ENCODE measurements at places on chromosomes 7 and 10.

DNA sequence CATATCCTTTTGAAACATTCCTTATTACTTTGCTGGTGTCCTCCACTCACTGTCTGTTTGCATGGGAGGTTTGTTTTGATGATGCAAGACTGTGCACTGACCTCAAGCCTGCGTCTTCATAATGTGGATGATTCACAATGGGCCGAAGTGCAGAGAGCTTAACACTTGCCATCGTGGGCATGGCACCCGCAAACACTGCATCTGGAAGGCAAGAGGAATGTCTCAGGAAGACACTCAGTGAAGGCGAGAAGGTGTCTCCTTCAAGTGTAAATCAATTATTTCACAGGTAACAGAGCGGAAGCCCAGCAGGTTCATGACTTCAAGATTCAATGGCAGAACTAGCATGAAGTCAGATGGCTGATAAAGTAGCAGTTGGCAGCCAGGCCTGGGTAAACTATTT lies 98.1 kb downstream of the DPY19L1 start:
- DNase-seq = no peak

GRCh38 chr7:106070201-106070551 lies 41.9 kb downstream of the SYPL1 start:
- DNase-seq = no peak

- no peak for DNase-seq
Observed at GRCh38 chr10:24259365-24260130, 50.6 kb downstream of the KIAA1217 start.

- no peak for DNase-seq
Observed at GRCh38 chr10:117222976-117223692, 17.8 kb upstream of the SLC18A2 start.

GRCh38 chr7:137443616-137444015 lies 100.1 kb upstream of the PTN start:
- no peak for DNase-seq

GRCh38 chr10:71260622-71261325 lies 48.4 kb downstream of the UNC5B start:
- no peak for DNase-seq

GRCh38 chr7:87933953-87934698 lies at the start of gene ADAM22:
TSS of gene ADAM22 (plus strand) at chr7:87934251. CDS start at chr7:87934466, 215 bp downstream.
- peak; percentile 90 for DNase-seq

DNA sequence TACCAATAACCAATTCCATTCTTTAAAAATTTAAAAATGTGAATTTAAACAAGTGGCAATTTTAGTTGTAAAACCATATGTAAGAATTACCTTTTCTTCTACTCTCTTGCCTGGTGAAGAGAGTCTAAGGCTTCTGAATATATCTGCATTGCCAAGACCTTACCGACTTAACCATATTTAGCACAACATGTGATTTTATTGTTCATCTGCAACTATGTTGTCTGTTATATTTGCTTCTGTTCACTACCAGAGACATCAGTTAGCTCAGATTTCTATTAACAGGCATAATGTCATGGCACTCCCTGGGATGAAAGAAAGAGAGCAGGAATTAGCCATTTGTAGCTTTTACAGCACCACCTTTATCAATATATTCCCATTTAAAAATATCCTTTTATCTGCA lies 55.3 kb downstream of the CHN2 start:
- DNase-seq = no peak

DNA sequence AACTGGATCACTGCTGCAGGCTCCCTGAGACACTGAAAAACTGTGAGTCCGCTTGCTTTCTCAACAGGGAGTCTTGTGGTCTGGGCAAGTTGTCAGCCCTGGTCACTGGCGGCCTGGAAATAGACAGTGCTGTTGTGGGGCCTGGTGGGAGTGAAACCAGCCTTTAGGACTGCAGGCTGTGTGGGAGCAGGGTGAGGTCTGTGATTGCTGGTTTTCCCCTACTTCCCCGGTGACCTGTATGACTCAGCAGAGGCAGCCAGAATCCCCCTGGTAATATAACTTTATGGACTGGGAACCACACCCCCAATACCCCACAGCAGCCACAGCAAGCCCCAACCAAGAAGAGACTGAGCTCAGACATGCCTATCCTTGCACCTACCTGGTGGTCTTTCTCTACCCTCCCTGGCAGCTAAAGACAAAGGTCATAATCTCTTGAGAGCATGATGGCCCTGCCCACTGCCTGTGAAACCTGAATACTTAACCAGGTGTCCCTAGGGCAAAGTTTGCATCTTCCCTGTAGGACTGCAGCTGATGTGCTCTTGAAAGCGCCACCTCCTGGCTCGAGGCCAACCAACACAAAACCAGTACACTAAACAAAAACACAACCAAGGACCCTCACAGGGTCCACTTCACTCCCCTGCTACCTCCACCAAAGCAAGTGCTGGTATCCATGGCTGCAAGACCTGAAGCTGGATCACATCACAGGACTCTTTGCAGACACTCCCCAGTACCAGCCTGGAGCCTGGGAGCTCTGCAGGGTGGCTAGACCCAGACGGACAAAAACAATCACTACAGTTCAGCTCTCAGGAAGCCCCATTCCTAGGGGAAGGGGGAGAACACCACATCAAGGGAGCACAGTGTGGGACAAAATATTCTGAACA lies 7.2 kb upstream of the ADAM22 start:
- DNase-seq = no peak

- DNase-seq = no peak
Observed at GRCh38 chr7:55644567-55644966, 72.3 kb upstream of the VOPP1 start.

DNA sequence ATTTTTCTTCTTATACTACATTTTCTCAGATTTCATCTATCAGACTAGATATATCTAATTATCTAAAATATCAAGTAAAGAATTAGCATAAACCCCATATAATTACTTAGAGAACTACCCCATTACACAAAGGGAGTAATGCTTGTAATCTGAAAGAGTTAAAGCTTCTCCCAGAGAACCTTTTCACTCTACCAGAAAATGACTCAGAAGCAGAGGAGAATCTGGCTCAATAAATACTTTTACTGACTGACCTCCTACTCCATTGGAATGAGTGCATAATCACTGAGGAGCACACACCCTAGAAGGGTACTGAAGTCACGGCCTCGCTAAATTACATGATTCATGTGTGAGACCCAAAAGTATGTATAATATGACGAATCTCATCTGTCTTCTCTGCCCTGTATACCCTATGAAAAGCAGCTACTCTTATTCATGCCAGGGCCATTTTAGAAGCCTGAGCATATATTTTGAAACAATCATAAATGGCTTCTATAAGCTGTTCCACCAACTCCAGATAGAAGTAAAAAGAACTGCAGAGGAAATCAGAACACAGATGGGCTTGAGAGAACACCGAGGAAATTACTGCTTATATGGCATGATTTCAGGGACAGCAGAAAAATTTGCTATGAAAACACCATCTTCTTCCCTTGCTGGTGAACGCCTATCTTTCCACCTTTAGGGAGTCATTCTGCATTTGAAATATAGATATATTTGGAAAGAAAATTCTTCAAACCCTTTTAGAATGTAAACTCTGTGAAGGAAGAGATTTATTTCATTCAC lies 32.7 kb downstream of the DNMBP start:
- no peak for DNase-seq

GRCh38 chr10:35194906-35195305 lies 68.3 kb downstream of the CREM start:
- DNase-seq = no peak

- DNase-seq = no peak
Observed at GRCh38 chr7:63073286-63073685, 925.4 kb upstream of the ZNF722 start.

DNA sequence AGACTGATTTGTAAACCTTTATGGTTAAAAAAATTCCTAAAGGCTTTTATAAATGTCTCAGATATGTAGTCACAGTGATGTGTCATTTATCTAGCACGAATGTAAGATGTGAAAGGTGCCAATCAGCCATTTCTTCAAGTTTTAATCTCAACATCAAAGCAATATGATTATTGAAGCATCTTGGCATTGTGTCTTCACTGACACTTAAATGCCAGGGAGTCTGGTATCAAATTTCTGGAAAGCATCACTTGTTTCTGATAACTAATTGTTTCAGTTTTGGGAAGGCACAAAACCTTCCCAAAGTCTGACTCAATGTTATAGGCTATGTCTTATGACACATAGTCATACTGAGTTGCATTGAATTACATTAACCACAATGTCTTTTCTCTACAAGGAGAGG lies 492.0 kb upstream of the CNTNAP2 start:
- DNase-seq = no peak

DNA sequence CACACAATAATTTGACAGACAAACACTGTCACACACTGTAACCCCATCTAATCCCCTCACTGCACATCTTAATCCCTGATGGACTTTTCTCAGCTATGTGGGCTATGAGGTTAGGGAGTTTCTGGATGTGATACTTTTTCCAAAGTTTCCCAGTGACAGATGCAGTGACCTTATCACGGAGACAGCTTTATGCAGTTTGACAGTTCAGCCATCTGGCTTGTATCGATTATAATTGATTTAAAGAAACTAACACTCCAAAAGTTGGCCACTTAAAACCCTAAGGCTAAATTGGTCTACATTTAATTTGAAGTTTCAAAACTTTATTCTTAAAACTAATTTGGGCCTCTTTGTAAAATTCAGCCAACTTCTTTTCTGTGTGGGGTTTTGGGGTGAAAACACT lies 196.7 kb downstream of the SDK1 start:
- no peak for DNase-seq

GRCh38 chr7:110573862-110574528 lies 516.9 kb upstream of the LRRN3 start:
- DNase-seq = no peak

GRCh38 chr10:90389876-90390275 lies 468.0 kb downstream of the HTR7 start:
- no peak for DNase-seq

- no peak for DNase-seq
Observed at GRCh38 chr7:66571568-66571967, 57.1 kb upstream of the KCTD7 start.

- no peak for DNase-seq
Observed at GRCh38 chr10:33808475-33808874, 474.0 kb upstream of the NRP1 start.

- DNase-seq = no peak
Observed at GRCh38 chr10:103458720-103459119, at the start of gene CALHM1. TSS of gene CALHM1 (minus strand) at chr10:103458900. CDS start at chr10:103458751, 149 bp downstream.

GRCh38 chr10:69406302-69406811 lies 10.4 kb downstream of the TACR2 start:
- no peak for DNase-seq

DNA sequence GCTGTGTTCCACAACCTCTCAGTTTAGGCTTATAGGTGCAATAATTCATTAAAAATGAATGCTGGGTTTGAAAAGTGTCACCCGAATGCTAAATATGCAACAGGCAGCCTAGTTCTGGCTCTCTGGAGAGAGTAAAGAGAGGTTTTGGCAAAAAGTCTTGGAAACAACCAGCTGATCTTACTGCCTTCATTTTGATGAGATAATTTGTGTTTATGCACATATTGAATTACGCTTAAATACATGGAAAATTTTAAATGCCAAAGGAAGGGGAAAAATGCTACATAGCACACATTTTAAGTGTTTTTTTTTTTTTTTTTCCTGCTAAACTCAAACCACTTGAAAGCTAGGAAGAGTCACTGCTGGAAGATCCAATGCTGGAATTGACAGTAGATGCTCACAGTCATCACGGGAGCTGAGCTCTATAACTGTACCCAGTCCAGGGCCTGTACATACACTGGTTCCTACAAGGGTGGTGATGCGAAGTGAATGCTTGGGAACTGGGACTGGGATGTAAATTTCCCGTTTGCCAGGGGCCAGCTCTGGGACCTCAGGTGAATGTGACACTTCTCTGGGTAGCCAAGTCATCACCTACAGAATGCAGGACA lies 151.5 kb downstream of the PFKFB3 start:
- DNase-seq = no peak

DNA sequence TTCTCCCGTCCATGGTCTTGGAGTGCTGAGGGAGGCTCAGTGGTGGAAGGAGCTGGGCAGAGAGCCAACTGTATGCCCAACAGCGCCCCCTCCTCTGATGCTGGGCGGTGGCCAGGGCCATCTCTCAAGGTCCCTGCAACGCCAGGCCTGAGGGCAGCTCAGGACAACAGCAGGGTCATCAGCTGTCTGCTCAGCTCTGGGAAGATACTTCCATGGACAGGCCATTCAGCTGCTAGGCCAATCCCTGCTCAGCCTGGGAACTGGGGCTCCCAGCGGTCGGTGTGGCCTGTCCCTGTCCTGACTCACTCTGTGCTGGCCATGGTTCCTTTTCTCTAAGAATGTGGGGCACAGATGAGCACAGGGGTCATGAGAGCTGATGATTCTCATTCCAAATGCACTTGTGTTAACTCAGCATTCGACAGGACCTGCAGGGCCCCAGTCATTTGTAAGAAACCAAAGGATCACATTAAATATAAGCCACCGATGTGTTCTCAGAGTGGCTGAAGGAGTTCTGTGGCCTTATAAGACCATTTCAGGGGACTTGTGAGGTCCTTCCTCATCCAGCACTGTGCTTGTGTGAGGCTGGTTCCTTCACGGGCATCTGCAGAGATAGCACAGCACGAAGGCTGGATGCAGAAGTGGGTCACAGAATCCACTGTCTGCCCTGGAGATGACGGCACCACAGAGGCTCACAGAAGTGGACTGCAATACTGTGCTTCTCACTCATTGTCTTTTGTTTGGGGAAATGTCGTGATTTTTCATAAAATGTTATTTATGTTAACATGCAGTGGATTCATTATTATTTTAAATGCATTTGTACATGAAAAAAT lies 73.0 kb downstream of the ADCY1 start:
- DNase-seq = no peak

- DNase-seq = peak; percentile 11
Observed at GRCh38 chr10:106571192-106571946, 593.1 kb downstream of the SORCS1 start.

- no peak for DNase-seq
Observed at GRCh38 chr10:85446827-85447226, 919.8 kb downstream of the GRID1 start.

- no peak for DNase-seq
Observed at GRCh38 chr10:70592186-70592735, 10.3 kb downstream of the PRF1 start.

- no peak for DNase-seq
Observed at GRCh38 chr7:129553899-129554461, 51.6 kb downstream of the SMKR1 start.

- no peak for DNase-seq
Observed at GRCh38 chr7:50762337-50762736, 20.4 kb downstream of the GRB10 start.

- DNase-seq = peak; percentile 34
Observed at GRCh38 chr7:122310119-122311021, 5.8 kb upstream of the FEZF1 start.

- peak; percentile 38 for DNase-seq
Observed at GRCh38 chr7:120273476-120273975, 551 bp downstream of the KCND2 start.

GRCh38 chr7:2666588-2667250 lies 21.3 kb upstream of the AMZ1 start:
- no peak for DNase-seq

- no peak for DNase-seq
Observed at GRCh38 chr7:3267966-3268690, 32.9 kb upstream of the SDK1 start.

GRCh38 chr10:31645786-31646185 lies 282.8 kb downstream of the ARHGAP12 start:
- no peak for DNase-seq

GRCh38 chr10:58967551-58968388 lies 208.7 kb upstream of the PHYHIPL start:
- DNase-seq = peak; percentile 29

- DNase-seq = no peak
Observed at GRCh38 chr7:158325530-158326381, 261.9 kb downstream of the PTPRN2 start.

GRCh38 chr10:101484175-101484745 lies 103.8 kb downstream of the POLL start:
- DNase-seq = no peak

- no peak for DNase-seq
Observed at GRCh38 chr7:44521347-44522095, 19.6 kb downstream of the NPC1L1 start.
